ENCODE measurements at places on chromosomes 2 and 18.
A peak's percentile ranks its signal among the peaks of the same experiment; 100 is the strongest.

- no peak for DNase-seq
Measured at GRCh38 chr18:8088626-8089025, 520.6 kb upstream of the RAB12 start.

GRCh38 chr2:238866656-238867277 is 18.9 kb downstream of the TWIST2 start:
- no peak for DNase-seq

DNA sequence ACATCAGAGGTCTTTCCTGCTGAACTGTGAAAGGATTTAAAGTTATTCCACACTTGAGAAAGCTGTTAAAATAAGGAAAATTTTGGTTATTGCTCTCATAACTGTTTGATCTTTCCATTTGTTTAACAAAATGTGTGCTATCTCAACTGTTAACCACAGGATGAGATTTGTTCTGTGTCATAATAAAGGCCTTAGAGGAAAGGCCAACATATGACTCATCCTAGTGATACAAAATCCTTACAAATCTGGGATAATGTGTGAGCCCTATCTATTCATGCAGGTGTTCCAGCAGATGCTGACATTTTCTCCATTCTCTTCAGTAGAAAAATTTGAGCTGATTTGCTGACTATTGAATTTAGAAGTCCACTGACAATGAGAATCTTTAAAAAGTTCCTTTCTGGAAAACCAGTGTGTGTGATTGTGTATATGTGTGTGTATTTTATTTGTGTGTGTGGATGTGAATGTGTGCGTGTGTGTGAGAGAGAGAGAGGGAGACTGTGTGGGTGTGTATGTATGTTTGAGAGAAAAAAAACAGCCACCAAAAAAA is 1111.9 kb upstream of the GYPC start:
- DNase-seq = no peak

DNA sequence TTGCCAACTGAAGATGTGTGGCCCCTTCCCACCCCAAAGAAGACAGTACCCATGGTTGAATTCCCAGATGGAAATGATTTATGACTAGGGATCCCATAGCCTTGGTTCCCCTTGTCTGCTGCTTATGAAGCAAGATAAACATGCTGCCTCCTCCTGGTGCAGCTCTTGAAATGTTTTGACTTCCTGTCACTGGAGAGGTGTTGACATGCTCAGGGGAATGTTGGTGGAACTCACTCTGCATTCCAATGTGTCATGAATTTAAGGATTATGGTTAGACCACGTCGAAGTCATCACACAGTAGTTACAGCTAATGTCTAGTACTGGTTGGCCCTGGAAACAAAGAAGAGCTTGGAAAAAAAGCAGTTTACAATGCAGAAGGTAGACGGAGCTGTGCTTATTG is 69.0 kb upstream of the FAM110C start:
- no peak for DNase-seq

DNA sequence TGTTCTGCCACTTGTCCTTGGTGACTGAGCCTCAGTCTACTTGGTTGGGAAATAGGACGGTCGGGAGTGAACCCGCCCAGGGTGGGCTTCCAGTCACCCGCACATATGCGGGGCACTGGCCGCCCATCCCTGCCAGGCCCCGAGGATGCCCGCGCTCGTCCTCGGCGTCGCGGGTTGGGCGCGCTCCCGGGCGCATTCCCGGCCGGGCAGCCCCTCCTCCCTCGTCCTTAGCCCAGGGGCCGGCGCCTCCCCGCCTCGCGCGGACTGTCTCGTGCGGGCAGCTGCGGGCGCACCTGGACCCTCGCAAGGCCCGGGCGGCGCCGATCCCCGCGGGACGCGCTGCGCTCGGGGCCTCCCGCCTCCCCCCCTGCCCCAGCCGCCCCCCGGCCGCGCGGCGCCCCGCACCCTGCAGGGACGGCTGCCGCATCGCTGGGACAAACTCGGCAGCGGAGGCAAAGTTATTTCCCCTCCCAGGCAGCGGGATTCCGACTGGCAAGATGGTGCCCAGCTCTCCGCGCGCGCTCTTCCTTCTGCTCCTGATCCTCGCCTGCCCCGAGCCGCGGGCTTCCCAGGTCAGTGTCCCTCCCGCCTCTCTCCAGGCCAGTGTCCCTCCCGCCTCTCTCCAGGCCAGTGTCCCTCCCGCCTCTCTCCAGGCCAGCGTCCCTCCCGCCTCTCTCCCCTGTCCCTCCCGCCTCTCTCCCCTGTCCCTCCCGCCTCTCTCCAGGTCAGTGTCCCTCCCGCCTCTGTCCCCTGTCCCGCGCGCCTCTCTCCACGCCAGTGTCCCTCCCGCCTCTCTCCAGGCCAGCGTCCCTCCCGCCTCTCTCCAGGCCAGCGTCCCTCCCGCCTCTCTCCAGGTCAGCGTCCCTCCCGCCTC is at the start of gene FBLN7:
Gene FBLN7 (plus strand): TSS at position 227 of the 874 bp plus-strand sequence. CDS start 271 bp downstream, at position 498.
- no peak for DNase-seq

GRCh38 chr2:36797324-36798070 is 101.0 kb downstream of the VIT start:
- DNase-seq = peak; percentile 41
